Progenitor cell of endocrine pancreas (in vitro differentiated cells): ENCODE measurements at places on chromosomes 7 and 10. TPM values are rescaled to one million over a fixed set of nuclear protein-coding genes. Genes with fewer than 3 reads are reported as not detected.

GRCh38 chr7:2823130-2823529 lies 21.0 kb downstream of the GNA12 start:
- DNase-seq = no peak
- peaks cover 34% of the 10 kb centered on the region for H3K4me1 ChIP-seq
- no peak overlapping the region for H3K4me3 ChIP-seq
- no peak overlapping the region for H3K27ac ChIP-seq
- peaks cover 13% of the 10 kb centered on the region for H3K36me3 ChIP-seq
- H3K27me3 ChIP-seq = no peaks in the 10 kb centered on the region

DNA sequence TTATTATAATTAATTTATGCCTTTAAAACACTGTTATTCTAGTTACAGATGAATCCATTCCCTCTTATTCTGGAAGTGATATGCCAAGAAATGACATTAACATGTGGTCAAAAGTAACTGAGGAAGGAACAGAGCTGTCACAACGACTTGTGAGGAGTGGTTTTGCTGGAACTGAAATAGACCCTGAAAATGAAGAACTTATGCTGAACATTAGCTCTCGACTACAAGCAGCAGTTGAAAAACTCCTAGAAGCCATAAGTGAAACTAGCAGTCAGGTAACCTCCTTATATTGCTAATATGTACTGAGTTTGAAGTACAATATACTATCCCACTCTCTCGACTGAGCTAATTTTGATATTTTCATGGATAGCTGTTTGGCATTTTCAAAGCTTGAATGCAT lies 81.6 kb downstream of the CYP51A1 start:
- no peak for DNase-seq
- no peak overlapping the region for H3K27ac ChIP-seq
- peaks cover 25% of the 10 kb centered on the region for H3K4me1 ChIP-seq
- H3K4me3 ChIP-seq = no peak overlapping the region
- H3K27me3 ChIP-seq = no peaks in the 10 kb centered on the region

- H3K27ac ChIP-seq = no peak overlapping the region
- H3K36me3 ChIP-seq = peaks cover 2% of the 10 kb centered on the region
- DNase-seq = no peak
- H3K27me3 ChIP-seq = no peaks in the 10 kb centered on the region
Observed at GRCh38 chr7:158125721-158126120, 461.9 kb downstream of the PTPRN2 start.

- H3K36me3 ChIP-seq = no peaks in the 10 kb centered on the region
- no peak overlapping the region for H3K27ac ChIP-seq
Observed at GRCh38 chr7:51802718-51803117, 486.1 kb upstream of the COBL start.

- H3K36me3 ChIP-seq = peaks cover 2% of the 10 kb centered on the region
- DNase-seq = no peak
Observed at GRCh38 chr10:92290076-92290836, 622 bp downstream of the CPEB3 start.

GRCh38 chr10:131805696-131806095 lies 95.1 kb upstream of the PPP2R2D start:
- peaks cover 17% of the 10 kb centered on the region for H3K27me3 ChIP-seq
- DNase-seq = no peak
- H3K4me3 ChIP-seq = no peak overlapping the region
- peaks cover 23% of the 10 kb centered on the region for H3K4me1 ChIP-seq
- H3K27ac ChIP-seq = no peak overlapping the region

GRCh38 chr10:45154502-45154901 lies 153.8 kb downstream of the ZNF22 start:
- H3K4me1 ChIP-seq = no peaks in the 10 kb centered on the region
- no peak overlapping the region for H3K27ac ChIP-seq
- DNase-seq = no peak
- no peaks in the 10 kb centered on the region for H3K36me3 ChIP-seq

DNA sequence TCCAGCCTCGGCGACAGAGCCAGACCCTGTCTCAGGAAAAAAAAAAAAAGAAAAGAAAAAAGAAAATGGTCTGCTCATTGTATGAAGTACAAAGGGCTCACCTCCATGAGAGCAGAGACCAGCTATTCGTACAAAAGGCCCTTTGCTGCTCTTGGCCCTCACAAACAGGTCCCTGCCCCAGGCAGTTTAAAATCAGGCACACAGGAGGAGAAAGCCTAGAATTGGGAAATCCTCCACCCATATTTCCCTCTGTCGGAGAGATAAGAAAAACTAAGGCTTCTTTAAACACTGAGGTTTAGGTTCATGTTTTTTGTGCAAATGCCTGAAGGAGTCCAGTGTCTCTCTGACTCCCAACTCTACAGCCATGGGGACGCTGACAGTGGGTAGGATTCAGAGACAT lies 15.1 kb downstream of the GNA12 start:
- no peak overlapping the region for H3K4me3 ChIP-seq
- no peak for DNase-seq
- peaks cover 14% of the 10 kb centered on the region for H3K36me3 ChIP-seq
- no peak overlapping the region for H3K27ac ChIP-seq
- H3K4me1 ChIP-seq = peaks cover 30% of the 10 kb centered on the region

DNA sequence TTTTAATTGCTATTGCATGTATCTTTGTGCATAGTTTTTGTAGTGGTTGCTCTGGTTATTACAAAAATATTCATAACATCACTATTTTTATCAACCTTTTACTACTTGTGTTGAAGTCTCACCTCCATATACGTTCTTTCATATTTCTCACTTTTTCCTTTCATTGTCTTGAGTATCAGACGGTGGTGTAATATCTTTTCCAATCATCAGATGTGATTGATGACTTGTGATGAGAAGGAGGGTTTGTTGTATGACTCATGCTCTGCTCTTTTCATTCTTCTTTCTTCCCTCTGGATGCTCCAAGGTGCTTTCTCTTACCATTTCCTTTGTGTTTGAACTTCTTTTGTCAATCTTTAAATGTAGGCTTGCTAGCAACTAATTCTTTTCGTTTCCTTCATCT lies 310.2 kb downstream of the TNS3 start:
- H3K27ac ChIP-seq = no peak overlapping the region
- DNase-seq = no peak
- peaks cover 3% of the 10 kb centered on the region for H3K4me1 ChIP-seq
- H3K27me3 ChIP-seq = no peaks in the 10 kb centered on the region

DNA sequence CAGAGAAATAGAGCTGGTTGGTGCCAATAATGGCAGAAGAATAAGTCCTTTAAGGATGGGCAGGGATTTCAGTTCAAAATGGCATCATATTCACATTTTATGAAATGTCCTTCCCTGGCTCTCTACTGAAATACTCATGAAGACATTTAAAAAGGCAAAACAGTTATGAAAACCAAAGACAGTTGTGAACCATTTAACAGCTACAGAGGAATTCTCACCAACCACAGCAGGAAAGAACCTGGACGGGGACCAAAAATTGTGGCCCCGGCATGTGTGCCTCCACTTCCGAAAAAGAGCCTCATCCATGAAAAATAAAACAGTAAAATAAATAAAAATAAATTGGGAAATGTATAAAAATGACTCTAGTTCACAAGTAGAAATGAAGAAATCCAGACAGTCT lies 539.5 kb downstream of the SUGCT start:
- no peaks in the 10 kb centered on the region for H3K36me3 ChIP-seq
- no peak for DNase-seq
- no peak overlapping the region for H3K4me3 ChIP-seq
- no peak overlapping the region for H3K27ac ChIP-seq
- H3K27me3 ChIP-seq = no peaks in the 10 kb centered on the region

- H3K36me3 ChIP-seq = peaks cover 7% of the 10 kb centered on the region
- DNase-seq = no peak
- H3K27me3 ChIP-seq = no peaks in the 10 kb centered on the region
Observed at GRCh38 chr7:117774943-117775342, 98.3 kb downstream of the CTTNBP2 start.

DNA sequence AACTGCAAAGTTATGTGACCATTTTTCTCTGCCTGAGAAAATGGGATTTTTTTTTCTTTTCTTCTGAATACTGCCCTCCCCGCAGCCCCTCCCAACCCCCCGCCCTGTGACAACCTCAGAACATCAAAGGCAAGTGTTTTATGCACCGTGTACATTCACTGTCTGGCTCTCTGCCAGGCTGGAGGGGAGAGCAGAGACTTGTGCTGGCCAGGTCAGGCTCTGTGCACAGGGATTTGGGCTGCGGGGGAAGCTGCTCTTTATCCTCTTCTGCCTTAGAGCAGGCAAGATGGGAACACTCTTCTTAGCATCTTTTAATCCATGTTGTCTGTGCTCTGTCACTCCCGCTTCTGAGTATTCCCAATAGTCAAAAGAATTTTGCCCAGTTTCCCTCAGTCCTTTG lies 195.1 kb downstream of the CCSER2 start:
- no peak overlapping the region for H3K4me3 ChIP-seq
- no peak overlapping the region for H3K27ac ChIP-seq
- H3K4me1 ChIP-seq = peaks cover 20% of the 10 kb centered on the region
- peaks cover 11% of the 10 kb centered on the region for H3K36me3 ChIP-seq
- no peak for DNase-seq
- H3K27me3 ChIP-seq = no peaks in the 10 kb centered on the region

- no peaks in the 10 kb centered on the region for H3K27me3 ChIP-seq
- no peaks in the 10 kb centered on the region for H3K36me3 ChIP-seq
- H3K27ac ChIP-seq = no peak overlapping the region
- no peak for DNase-seq
Observed at GRCh38 chr7:79216236-79216635, 237.2 kb downstream of the MAGI2 start.

DNA sequence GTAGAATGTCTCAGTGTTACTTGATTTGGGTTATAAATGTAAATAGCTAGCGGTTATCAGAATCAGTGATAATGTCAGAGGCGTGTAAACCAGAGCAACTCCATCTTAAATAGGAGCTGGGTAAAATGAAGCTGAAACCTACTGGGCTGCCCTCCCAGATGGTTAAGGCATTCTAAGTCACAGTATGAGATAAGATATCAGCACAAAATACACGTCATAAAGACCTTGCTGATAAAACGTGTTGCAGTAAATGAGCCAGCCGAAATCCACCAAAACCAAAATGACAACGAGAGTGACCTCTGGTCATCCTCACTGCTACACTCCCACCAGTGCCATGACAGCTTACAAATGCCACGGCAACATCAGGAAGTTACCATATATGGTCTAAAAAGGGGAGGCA lies 172.3 kb downstream of the CHRM2 start:
- no peaks in the 10 kb centered on the region for H3K27me3 ChIP-seq
- H3K36me3 ChIP-seq = no peaks in the 10 kb centered on the region
- no peak overlapping the region for H3K4me3 ChIP-seq
- H3K4me1 ChIP-seq = no peaks in the 10 kb centered on the region
- no peak for DNase-seq

- peaks cover 7% of the 10 kb centered on the region for H3K4me1 ChIP-seq
- peaks cover 70% of the 10 kb centered on the region for H3K27me3 ChIP-seq
- DNase-seq = no peak
- no peak overlapping the region for H3K27ac ChIP-seq
- no peak overlapping the region for H3K4me3 ChIP-seq
- no peaks in the 10 kb centered on the region for H3K36me3 ChIP-seq
Observed at GRCh38 chr7:128163473-128163872, 77.6 kb upstream of the LEP start.

GRCh38 chr7:75988568-75989499 lies 5.6 kb downstream of the TMEM120A start:
- no peak overlapping the region for H3K27ac ChIP-seq
- no peak overlapping the region for H3K4me3 ChIP-seq
- H3K4me1 ChIP-seq = peaks cover 10% of the 10 kb centered on the region

GRCh38 chr7:85160223-85160622 lies 26.6 kb downstream of the SEMA3D start:
- DNase-seq = no peak
- H3K4me3 ChIP-seq = no peak overlapping the region
- no peaks in the 10 kb centered on the region for H3K27me3 ChIP-seq
- peaks cover 12% of the 10 kb centered on the region for H3K4me1 ChIP-seq
- H3K36me3 ChIP-seq = peaks cover 17% of the 10 kb centered on the region

GRCh38 chr10:106711313-106711906 lies 453.1 kb downstream of the SORCS1 start:
- H3K36me3 ChIP-seq = no peaks in the 10 kb centered on the region
- no peaks in the 10 kb centered on the region for H3K4me1 ChIP-seq
- H3K27me3 ChIP-seq = no peaks in the 10 kb centered on the region
- DNase-seq = no peak

ADIRF gene
- total RNA-seq = not detected in 2 replicates

MMP21 gene
- not detected in 2 replicates for total RNA-seq

EGR2 gene
- 0.71 and 1.1 TPM in 2 replicates for total RNA-seq

FKBP6 gene
- not detected in 2 replicates for total RNA-seq

PNLIPRP1 gene
- not detected in 2 replicates for total RNA-seq

ATAD1 gene
- 45.8 and 52.1 TPM in 2 replicates for total RNA-seq

ZWINT gene
- total RNA-seq = 44.5 and 46.0 TPM in 2 replicates
